ENCODE measurements at places on chromosomes 6 and 20.

- no peak for DNase-seq
Observed at GRCh38 chr20:37066168-37066567, 29.6 kb downstream of the RBL1 start.

GRCh38 chr6:75620381-75621304 is 19.0 kb downstream of the SENP6 start:
- no peak for DNase-seq

- no peak for DNase-seq
Observed at GRCh38 chr6:37690964-37691735, 6.5 kb downstream of the MDGA1 start.

GRCh38 chr6:44097782-44098317 is 29.4 kb downstream of the MRPL14 start:
- no peak for DNase-seq

GRCh38 chr6:157428427-157429202 is 47.6 kb downstream of the ZDHHC14 start:
- no peak for DNase-seq

All from NCI-H460 (cell line).